ENCODE measurements at places on chromosomes 13 and 19. TPM values are rescaled to one million over a fixed set of nuclear protein-coding genes. Genes with fewer than 3 reads are reported as not detected.

Gene CPAMD8
- 1.2 TPM for total RNA-seq

Gene SHISA2
- total RNA-seq, result not detected

Gene F10
- total RNA-seq, result not detected

Gene B3GNT3
- total RNA-seq, result not detected

Gene CRTC1
- total RNA-seq, result 10.0 TPM

Gene LILRA2
- 5.5 TPM for total RNA-seq

Gene IGLON5
- total RNA-seq, result not detected

Gene VSTM1
- total RNA-seq, result not detected

Gene MIA
- not detected for total RNA-seq

Gene HSPB6
- total RNA-seq, result 1.7 TPM

Gene IRF3
- total RNA-seq, result 98.5 TPM

Gene POLRMT
- total RNA-seq, result 70.7 TPM

Gene DIRAS1
- not detected for total RNA-seq

Gene RFPL4A
- not detected for total RNA-seq

Gene RDH8
- total RNA-seq, result not detected

Gene JSRP1
- 15.9 TPM for total RNA-seq

Gene GARIN5A
- 1.00 TPM for total RNA-seq

Gene SBSN
- not detected for total RNA-seq

Gene OR7C1
- total RNA-seq, result not detected

Gene RNASEH2B
- total RNA-seq, result 225 TPM

Gene C1QTNF9B
- not detected for total RNA-seq

Measured in OCI-LY7 (cell line).